ENCODE measurements at places on chromosomes 12 and 14.

GRCh38 chr14:33567023-33567728 is 383.7 kb downstream of the EGLN3 start:
- DNase-seq, result no peak

- no peak for DNase-seq
Observed at GRCh38 chr12:25063873-25064628, 115.2 kb upstream of the BCAT1 start.

GRCh38 chr12:53345486-53346188 is 9.5 kb upstream of the SP7 start:
- DNase-seq, result peak; percentile 54

DNA sequence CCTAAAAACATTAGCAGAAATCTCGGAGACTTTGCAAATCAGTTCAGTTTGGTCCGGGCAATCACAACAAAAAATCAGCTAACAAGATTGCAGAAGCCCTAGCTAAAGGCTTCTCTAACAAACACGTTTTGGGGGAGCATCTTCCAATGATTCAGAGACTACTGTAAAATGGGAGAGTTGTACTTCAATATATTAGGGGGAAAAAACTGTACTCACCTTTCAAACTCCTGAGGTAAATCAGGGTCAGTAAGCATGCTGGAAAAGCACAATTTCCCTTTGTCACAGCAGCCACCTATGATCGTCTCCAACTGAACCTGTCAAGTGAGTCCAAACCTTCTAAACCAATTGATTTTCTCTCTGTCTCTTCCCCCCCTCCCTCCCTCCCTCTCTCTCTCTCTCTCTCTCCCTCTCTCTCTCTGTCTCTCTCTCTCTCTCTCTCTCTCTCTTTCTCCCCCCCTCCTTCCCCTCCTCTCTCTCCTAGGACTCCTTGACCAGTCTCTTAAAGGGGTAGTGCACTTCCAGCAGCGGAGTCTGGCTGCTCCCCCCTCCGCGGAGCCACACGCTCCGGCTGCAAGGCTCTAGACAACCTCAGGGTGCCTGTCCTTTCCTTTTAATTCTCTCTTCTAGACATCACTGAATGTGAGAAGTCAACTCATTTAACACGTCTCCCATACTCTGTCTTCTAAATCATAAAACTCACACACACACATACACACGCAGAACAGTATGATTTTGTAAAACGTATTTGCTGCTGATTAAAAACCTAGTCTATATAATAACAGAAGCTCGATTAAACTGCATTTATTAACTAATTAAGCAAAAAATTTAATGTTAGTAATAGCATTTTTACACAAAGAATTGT is at the start of gene SOX5:
Gene SOX5 (minus strand): TSS at position 323 of the 862 bp plus-strand sequence. CDS start 69 bp downstream, at position 254.
- peak; percentile 8 for DNase-seq

- DNase-seq, result no peak
Observed at GRCh38 chr12:50550530-50551223, 45.9 kb downstream of the DIP2B start.

DNA sequence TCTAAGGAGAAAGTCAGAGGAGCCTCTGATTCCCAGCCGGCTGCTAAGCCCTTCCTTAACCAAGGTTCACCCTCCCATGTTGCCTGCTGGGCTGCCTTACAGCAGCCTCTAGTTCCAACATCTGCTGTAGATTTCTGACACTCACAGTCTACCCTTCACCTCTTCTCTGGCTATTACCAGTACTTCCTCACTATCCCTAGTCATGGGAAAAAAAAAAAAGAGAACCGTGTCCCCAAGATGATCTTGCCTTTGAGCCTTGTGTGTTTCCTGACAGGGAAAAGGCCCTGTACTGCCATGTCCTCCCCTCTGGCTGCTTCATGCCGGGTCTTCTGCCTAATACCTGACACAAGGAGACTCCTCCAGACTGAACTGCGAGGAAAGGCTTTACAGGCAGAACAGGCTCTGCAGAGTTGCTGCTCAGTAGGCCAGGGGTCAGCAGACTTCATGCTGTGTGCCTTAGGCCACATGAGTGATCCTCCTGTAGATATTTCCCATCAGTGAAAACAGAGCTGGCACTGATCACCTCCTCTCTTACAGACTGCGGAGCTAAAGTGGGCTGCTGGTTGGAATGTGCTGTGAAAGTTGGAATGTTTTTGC is 46.8 kb downstream of the PRKCH start:
- no peak for DNase-seq

DNA sequence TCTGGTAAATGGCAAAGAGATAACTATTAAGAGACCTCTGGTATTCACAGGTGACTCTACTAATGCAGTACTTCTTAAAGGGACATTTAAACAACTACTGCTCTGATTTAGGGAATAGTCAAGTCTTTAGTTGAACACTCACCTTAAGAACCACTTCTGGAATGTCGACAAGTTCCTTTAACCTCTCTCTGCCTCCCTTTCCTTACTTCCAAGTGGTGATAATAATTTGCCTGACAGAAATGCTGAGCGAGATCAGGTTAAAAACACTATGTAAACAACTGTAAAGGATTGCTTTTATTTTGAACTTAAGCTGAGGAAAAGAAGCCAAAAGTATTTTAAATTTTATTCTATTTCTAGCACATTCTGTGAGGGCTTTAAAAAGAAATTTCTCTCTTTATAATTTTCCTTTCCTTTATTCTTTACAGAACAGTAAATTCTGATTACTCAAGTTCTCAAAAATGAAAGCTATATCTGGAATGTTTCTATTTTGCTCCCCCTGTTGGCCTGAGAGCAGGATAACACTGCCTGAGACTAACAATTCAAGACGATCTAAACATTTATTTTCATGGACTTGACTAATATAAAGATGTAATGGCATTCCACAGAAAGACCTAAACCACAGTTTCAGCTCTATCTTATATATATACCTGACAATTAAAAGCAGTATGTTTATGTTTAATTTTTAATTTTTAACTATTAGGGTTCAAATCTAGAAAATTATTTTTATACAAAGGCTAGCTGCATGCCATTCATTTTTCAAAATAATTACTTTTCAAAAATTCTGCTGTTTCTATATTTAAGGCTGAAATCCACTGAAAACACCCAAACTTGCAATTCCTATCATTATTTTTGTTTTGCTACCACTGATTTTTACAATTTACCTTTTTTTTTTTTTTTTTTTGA is 29.2 kb downstream of the ZCCHC8 start:
- DNase-seq, result peak; percentile 51

- DNase-seq, result peak; percentile 66
Observed at GRCh38 chr14:60722357-60723115, 1.6 kb downstream of the SIX4 start.

GRCh38 chr14:100134586-100134985 is 24.9 kb downstream of the DEGS2 start:
- DNase-seq, result no peak

GRCh38 chr12:94112121-94112520 is 36.3 kb upstream of the PLXNC1 start:
- DNase-seq, result no peak

- DNase-seq, result no peak
Observed at GRCh38 chr12:4553943-4554342, 8.1 kb upstream of the DYRK4 start.

- peak; percentile 75 for DNase-seq
Observed at GRCh38 chr12:3803865-3804472, 51.1 kb upstream of the CRACR2A start.

- peak; percentile 40 for DNase-seq
Observed at GRCh38 chr14:55160989-55161388, 30.4 kb downstream of the DLGAP5 start.

DNA sequence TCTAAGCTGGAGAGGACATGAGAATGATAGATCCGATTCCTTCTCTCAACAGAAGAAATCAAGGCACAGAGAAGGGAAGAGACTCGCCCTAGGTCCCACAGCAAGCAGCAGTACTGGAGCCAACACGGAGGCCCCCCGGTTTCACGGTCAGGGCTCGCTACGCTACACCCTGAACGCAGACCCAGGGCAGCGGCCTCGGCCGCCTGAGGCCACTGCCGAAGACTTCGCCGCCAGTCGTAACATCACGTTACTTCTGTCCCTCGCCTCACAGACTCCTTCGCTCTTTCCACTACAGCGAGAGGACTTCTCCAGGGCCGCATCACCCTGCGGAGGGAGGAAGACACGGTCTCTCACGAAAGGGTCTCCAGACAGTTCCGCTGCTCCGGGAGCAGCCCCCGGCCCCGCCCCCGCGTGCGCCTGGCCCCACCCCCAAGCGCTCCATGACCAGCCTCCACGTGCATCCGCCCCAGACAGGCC is 411 bp upstream of the DCAF4 start:
- no peak for DNase-seq

- no peak for DNase-seq
Observed at GRCh38 chr14:54918427-54918826, 15.8 kb upstream of the GCH1 start.

DNA sequence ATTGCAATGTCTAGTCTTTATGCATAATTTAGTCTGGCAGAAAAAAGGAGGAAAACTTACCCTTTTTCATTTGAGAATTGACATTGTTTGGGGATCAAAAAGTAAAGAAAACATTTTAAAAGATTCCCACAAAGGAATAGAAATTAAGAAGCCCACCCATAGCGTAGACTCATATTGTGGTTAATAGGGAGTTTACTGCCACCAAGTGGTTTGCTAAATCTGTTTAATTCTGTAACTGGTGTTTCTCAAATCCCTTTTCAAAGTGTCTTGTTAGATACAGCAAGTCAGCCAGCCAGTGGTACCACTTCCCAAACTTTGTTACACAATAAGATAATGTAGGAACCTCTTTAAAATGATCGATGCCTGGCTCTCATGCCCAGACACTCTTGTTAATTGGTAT is 180.3 kb downstream of the IPO8 start:
- DNase-seq, result no peak

DNA sequence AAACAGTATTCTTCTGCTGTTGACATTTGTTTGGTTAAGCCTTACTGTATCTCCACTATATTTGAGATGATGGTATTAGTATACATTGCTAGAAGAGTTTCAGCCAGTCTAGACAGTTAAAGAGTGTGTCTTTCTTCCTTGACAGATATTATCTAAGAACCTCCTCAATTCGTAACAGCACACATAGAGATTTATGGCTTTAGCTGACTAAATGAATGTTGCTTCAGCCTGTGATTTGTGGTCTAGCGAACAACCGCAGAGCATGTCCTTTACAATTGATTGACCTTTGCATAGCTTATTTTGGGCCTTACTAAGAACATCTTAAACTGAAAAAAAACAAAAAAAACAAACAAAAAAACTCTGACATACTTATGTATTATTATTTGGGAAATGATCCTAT is 122.2 kb downstream of the DAAM1 start:
- DNase-seq, result no peak

- DNase-seq, result no peak
Observed at GRCh38 chr12:93438266-93439050, 3.3 kb downstream of the UBE2N start.

DNA sequence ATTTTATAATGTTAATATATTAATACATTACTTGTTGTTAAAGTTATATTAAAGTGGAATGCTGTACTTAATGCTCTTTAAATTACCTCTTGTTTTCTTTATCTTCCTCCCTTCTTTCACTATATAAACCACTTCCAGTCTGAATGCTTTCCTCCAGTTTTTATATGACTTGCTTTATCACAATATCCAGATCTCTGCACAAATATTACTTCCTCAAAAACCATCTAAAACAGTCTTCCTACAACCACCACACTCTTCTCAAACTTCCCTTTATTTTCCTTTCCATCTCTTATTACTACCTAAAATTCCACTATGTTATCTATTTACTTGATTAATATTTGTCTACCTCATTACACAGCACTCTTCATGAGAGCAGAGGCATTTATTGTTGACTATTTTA is 956.6 kb downstream of the LRFN5 start:
- no peak for DNase-seq

DNA sequence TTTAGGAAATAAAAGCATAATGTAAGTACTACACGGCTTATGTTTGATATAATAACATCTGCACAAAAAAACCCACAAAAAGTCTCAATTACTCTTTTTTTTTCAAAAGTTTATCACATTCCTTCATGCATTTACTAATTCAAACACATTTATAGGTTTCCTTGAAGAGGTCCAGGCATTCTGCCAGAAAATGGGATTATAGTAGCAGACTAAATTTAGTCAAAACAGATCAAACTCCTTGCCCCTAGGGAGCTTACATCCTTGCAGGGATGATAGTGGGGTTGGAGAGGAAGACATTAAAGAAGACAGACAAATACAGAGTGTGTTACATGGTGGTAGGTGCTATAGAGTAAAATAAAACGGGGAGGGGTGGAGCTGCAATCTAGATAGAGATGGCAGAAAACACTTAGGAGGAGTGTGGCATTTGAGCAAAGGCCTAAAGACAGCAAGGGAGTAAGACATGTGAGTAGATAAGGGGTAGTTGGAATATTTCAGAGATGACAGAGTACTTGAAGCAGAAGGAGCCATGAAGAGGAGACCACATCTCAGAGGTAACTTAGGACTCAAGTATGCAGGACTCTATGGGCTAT is 266.9 kb downstream of the PPFIA2 start:
- no peak for DNase-seq
